Suppressor macrophage (primary cell): ENCODE measurements at places on chromosomes 12 and 14.
A peak's percentile ranks its signal among the peaks of the same experiment; 100 is the strongest.

DNA sequence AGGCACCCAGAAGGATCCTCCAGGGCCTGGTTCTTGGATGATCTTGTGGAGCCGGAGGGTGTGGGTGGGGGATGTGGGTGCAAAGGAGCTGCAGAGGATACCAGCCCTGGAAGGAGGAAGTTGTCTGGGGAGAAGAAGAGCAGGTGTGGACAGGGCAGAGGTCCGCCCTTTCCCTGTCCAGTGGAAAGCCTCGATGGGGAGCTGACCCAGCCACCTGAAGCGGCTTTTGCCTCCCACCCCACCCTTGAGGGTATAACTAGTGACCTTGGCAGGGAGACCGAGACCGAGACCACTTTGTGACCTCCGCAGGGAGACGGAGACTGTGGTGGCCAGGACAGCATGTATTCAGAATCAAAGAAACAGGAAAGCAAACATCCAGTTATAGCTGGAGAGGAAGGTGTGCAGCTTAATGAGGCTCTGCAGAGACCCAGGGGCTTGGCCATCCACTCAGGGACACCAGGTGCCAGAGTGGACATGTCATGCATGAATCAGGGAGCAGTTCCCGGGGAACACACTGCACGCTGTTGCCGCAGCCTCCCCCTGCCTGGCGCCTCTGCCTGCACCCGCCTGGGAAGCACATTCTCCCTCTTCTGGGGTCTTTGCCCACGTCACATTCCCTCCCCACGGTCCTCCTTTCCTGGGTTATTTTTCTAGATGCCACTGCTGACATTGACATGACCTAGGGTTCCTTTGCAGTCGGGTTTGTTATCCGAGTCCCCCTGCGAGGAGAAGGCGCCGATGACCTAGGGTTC is 87.7 kb downstream of the ADGRD1 start:
- DNase-seq: no peak

DNA sequence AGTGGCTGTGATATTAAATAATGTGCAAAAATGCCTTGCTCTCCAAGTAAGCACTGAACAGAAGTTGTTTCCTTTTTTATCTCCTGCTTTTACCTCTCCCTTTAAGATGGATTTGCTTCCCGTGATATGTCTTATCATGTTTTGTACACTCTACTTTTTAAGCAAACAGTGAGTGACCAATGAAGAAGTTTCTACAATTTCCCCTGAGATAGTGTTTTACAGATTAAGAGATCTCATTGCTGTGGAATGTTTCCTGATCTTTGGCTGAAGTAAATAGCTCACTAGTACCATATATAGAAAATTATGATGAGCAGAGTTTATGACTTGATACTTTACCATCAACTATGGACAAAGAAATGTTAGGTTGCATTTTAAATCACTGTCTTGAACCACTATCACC is 184.8 kb upstream of the PDE3A start:
- DNase-seq: no peak

GRCh38 chr12:110670161-110670701 is 18.7 kb downstream of the HVCN1 start:
- no peak for DNase-seq

GRCh38 chr14:68730348-68730747 is 62.5 kb downstream of the ZFP36L1 start:
- DNase-seq: no peak

GRCh38 chr14:92362781-92363235 is 39.8 kb downstream of the SLC24A4 start:
- DNase-seq: peak; percentile 23

GRCh38 chr12:5907807-5908206 is 37.3 kb downstream of the ANO2 start:
- no peak for DNase-seq

- no peak for DNase-seq
Measured at GRCh38 chr12:74488134-74488533, 49.5 kb upstream of the ATXN7L3B start.

DNA sequence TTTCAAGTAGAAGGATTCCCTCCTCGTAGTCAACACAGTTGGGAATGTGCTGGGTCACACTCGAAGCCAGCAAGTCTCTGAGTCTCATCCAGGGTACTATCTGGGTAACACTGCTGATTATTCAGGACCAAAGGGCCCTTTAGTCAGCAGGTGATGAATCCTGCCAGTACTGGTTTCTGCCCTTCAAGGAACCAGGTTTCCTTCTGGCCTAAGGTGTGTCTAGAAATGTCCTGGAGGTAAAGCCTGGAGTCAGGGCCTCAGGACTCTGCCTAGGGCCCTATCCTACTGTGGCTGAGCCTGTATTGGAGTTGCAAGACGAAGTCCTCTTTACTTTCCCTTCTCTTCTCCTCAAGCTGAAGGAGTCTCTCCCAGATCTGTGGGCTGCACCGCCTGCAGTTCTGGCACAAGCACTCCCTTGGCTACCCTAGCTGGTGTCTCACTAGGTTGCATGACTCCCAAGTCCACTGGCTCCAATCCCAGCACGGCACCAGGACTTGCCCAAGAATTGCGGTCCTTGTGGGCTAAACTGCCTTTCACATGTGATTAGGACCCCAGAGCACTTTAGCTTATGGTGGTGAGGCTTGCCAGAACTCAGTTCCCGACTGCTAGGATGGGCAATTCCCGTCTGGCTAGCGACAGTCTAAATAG is 193.7 kb upstream of the PDE3A start:
- no peak for DNase-seq

- peak; percentile 84 for DNase-seq
Measured at GRCh38 chr12:57477710-57478681, 1.7 kb downstream of the ARHGAP9 start.

GRCh38 chr14:77018785-77019184 is 9.7 kb downstream of the IRF2BPL start:
- peak; percentile 29 for DNase-seq

GRCh38 chr12:117069926-117070900 is 29.0 kb downstream of the TESC start:
- peak; percentile 72 for DNase-seq

- DNase-seq: peak; percentile 53
Measured at GRCh38 chr12:47736216-47736615, 10.9 kb upstream of the ENDOU start.
